NCI-H345 (cell line): ENCODE measurements at places on chromosomes 1 and 21.

- DNase-seq: no peak
Measured at GRCh38 chr1:198496216-198497143, 44.0 kb downstream of the ATP6V1G3 start.

- DNase-seq: no peak
Measured at GRCh38 chr1:167860231-167860923, 53.6 kb downstream of the ADCY10 start.

GRCh38 chr1:22418933-22419382, 32.7 kb upstream of the ZBTB40 start:
- DNase-seq: peak; percentile 75

- DNase-seq: no peak
Measured at GRCh38 chr1:92583821-92584760, 97.4 kb upstream of the GFI1 start.

- DNase-seq: no peak
Measured at GRCh38 chr1:109616391-109616790, 3.0 kb downstream of the GNAT2 start.

DNA sequence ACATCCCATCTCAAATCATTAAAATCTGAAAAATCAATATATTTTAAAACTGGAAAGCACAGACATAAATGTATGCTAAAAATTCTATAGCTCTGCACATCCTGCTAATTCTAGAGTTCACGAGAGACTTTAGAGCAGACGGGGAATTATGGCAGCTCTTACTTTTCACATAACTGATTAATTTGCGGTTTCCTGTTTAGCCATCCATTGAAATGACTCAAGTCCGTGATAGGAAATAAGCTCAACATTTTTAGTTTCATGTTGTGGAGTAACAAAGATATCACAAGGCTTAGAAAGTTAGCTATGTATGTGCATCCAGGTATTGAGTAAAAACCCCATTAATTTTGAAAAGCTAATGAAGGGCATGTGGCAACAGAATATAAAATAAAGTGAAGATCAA, 123.2 kb downstream of the SMYD2 start:
- no peak for DNase-seq

- no peak for DNase-seq
Measured at GRCh38 chr1:10529091-10529490, 54.3 kb downstream of the PEX14 start.

DNA sequence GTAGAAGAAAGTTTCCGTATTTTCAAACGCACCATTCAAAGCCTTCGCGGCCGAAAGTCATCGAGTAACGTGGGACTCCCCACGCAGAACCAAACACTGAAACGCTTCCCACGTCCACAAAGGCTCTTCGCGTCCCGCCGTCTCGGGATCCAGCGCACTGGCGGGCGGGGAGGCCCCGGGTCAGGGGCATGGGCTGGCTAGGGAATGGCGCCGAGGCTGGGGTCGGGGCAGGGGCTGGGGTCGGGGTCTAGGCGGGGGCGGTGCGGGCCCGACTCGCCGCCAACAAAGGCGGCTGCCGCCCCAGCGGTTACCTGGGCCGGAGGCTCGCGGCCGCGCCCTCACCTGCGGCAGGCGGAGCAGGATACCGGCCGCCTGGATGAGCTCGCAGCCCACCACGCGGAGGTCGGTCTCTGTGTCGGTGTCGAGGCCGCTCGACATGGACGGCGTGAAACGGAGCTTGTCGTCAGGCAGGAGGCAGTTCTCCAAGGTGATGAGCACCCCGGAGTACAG, 403 bp downstream of the CCNL2 start:
- no peak for DNase-seq

DNA sequence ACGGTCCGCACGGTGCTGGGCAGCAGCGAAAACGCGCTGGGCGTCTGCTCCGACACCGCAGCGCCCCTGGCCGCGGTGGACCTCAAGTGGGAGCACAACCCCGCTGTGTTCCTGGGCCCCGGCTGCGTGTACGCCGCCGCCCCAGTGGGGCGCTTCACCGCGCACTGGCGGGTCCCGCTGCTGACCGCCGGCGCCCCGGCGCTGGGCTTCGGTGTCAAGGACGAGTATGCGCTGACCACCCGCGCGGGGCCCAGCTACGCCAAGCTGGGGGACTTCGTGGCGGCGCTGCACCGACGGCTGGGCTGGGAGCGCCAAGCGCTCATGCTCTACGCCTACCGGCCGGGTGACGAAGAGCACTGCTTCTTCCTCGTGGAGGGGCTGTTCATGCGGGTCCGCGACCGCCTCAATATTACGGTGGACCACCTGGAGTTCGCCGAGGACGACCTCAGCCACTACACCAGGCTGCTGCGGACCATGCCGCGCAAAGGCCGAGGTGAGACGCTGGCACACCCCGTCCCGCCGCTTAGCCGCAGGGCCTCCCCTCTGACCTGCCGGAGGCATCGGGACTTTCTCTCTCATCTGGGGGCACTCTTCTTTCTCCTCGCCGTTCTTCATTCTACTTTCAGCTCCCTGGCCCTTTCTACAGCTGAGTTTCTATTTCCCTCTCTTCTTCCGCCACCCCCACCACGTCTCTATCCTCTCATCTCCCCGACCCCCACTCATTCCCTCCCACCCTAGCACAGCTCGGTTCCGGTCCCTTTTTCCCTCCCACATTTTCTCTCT, 1.0 kb downstream of the NPR1 start:
- DNase-seq: no peak

DNA sequence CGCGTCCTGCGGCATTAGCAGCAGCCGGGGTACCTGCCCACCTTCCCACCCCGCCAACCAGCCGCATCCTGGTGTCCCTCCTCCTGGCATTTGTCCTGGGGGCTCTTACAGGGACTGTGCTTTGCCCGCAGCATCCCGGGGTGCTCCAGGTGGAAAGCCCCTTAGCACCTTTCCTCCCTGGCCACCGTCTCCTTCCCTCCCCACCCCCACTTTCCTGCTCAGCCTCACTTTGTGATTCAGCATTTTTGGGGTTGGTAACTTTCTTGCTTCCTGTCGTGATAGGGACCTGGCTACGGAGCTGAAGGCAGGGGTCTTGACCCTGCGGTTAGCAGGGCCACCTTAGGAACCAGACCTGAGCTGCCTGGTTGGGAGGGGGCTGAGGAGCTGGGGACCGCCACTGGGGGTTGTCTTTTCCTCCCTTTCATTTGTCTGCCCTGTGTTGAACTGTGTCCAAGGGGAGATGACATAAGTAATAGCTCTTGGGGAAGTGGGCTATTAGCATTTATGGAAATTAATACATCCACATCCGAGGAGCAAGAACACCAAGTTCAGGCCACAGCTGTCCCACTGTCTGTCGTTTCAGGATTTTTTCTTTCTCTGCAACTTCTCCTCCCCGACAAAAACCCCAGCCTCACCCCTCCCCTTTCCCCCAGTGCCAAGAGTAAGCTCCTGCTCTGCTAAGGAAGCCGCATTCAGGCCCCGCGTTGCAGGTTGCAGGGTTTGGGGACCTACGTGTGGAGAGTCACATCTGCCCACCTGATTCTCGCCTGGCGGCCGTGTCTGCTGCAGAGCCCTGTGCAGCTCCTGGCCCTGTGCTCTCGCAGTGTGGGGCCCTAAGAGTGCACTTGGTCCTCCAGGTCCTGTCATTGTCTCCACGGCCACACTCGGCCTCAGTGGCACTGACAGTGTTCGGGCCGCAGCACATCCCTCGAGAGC, 1.6 kb upstream of the NPHP4 start:
- DNase-seq: no peak

- peak; percentile 23 for DNase-seq
Measured at GRCh38 chr1:20342294-20343148, 51.8 kb downstream of the VWA5B1 start.
